ENCODE measurements at places on chromosomes 5 and 9.
A peak's percentile ranks its signal among the peaks of the same experiment; 100 is the strongest.

GRCh38 chr5:168409591-168410458 is 76.4 kb upstream of the RARS1 start:
- no peak for DNase-seq

DNA sequence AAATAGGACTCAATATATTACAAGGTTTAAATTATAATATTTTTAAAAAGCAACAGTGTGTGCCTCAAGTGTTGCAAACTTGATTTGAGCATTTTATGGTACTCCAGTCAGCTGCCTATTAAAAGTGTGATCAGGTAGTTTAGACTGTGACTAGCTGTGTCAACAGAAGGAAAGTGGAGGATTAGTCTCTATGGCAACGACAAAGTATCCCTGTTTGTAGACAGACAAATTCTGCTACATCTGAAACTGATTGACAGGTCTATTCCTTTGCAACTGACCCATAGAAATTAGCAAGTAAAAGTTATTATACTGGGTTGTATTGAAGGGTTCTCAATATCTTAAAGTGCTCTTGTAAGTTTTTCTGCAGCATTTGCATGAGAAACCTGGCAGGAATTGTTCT is 249.8 kb upstream of the ARRDC3 start:
- no peak for DNase-seq

DNA sequence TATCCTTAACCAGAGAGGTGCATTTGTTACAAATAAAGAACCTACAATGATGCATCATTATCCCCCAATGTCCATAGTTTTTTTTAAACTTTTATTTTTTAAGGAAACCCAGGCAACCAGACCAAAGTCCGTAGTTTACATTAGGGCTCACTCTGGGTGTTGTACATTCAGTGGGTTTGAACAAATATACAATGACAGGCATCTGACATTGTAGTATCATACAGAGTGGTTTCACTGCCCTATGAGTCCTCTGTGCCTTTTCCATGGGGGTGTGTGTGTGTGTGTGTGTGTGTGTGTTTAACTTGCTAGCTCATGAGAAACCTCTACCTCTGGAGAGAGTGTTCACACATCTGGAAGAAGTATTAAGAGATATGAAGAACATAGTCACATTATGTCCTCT is 141.5 kb downstream of the KDM4C start:
- DNase-seq, result no peak

GRCh38 chr9:137476856-137477255 is 17.7 kb upstream of the NSMF start:
- DNase-seq, result no peak

DNA sequence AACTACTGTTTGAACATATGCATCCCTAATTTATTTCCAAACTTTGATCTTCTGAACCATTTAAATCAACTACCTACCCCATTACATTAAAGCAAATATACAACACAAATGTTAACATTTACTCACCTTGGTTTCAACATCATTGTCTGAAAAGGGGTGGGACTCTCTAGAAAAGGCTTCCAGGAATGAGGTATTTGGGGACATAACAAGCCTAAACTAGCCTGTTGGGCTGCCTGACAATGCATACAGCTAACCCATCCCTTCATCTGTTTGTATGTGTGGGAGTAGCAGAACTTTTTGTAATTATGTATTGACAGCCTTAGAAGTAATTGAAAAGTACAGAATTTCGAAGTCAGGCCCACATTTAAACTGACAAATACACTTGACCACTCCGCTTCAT is 2225.9 kb upstream of the C9orf72 start:
- DNase-seq, result no peak

DNA sequence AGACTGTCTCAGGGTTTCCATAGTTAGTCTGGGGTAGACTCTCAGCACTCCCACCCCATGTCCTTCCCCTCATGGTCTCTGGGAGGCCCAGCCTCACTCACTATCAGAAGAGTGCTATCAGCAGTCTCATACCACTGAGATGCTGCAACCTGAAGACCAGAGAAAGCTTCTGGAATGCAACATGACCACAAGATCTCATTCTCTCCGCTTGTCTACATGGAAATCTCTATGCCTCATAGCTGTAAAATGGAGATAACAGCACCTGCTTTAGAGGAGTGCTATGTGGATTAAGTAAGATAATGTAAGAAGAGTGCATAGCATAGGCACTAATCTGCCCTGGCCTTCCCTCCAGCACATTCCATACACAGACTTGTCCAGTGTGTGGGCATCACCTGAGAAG is 47.0 kb upstream of the ZNF169 start:
- DNase-seq, result no peak

DNA sequence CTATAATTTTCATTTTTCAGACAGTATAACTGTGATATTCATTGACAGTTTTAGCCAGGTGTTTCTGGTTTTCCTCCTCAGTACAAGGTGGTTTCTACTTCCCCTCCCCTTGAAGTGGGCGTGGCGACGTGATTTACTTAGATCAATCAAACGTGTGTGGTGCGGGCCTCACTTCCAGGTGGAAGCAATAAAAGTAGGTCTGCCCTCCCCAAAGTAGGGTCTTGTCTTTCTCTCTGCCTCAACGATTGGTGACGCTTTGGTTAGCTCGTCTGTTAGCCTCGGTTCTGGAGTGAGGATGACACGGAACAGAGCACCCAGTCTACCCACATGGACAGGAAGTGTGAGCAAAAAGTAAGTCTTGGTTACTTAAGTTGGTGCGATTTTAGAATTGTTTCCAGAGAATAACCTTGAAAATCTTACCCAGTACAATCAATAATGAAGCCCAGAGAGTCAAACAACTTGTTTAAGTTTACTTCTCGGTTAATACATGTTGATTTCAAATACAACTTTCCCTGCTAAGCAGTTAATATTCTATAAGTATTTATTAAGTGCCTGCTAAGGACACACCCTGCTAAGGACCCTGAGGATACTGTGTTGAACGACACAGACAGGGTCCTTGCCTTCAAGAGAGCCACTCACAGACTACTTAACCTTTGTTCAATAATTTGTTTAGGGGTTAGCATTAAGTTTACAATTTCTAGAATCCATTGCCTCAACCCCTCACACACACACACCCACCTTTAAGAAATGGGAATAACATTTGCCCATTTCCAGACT is 48.4 kb downstream of the COX7C start:
- DNase-seq, result peak; percentile 19

GRCh38 chr9:8863069-8863468 is 1063.5 kb upstream of the DMAC1 start:
- no peak for DNase-seq

GRCh38 chr9:134175808-134176598 is 11.6 kb upstream of the RNU6ATAC start:
- peak; percentile 36 for DNase-seq

GRCh38 chr5:107389130-107389774 is 281.5 kb downstream of the EFNA5 start:
- no peak for DNase-seq

- no peak for DNase-seq
Observed at GRCh38 chr9:8025551-8025950, 226.0 kb upstream of the DMAC1 start.
